ENCODE measurements at places on chromosomes 12 and 14.
A peak's percentile ranks its signal among the peaks of the same experiment; 100 is the strongest.

DNA sequence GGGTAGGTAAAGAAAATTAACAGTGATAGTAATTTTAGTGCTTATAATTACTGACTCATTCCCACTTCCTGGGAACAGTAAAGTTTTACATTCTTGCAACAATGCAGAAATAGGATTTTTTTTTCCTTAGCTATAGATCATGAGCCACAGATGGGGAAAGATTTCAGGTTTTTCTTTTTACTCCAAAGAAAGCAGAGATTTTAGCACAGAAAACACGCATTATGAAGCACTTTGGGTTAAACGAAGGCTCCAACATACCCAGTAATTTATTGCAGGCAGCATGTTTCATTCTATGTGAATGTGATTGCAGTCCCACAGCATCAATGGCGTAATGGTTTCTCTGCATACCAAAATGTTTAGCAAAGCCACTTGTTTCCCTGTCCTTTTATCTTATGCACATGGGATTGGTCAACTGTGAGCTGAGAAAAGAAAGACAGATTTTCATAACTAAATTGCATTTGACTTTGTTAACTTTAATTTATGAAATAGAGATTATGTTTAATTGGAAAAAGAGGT lies 124.6 kb upstream of the E2F7 start:
- DNase-seq = no peak
- no peaks in the 10 kb centered on the region for H3K4me1 ChIP-seq
- H3K27ac ChIP-seq = no peak overlapping the region

- no peaks in the 10 kb centered on the region for H3K27me3 ChIP-seq
- no peak overlapping the region for H3K27ac ChIP-seq
- DNase-seq = no peak
- H3K4me1 ChIP-seq = no peaks in the 10 kb centered on the region
- H3K4me3 ChIP-seq = no peak overlapping the region
- no peaks in the 10 kb centered on the region for H3K36me3 ChIP-seq
Observed at GRCh38 chr14:104034976-104035699, 50.4 kb upstream of the ASPG start.

DNA sequence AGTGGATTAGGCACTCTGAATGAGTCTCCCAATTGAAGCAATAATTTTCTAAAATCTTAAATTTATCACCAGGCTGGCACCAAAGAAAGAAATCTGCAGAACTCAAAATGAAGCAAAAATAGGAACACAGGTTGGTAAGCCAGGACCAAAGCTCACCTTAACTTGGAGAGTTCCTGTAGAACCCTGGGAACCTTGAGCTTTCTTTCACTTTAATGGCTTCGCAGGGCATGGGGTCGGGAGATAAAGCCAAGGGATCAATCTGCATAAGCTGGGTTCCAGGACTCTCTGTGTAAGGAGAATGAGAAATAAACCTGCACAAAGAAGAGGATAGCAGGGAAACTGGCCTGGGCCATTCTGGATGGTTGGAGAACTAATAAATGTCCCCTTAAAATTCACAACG lies 8.3 kb upstream of the VDR start:
- H3K27me3 ChIP-seq = no peaks in the 10 kb centered on the region
- H3K36me3 ChIP-seq = no peaks in the 10 kb centered on the region
- no peak for DNase-seq

GRCh38 chr14:100734031-100734990 lies 7.6 kb downstream of the DLK1 start:
- peak; percentile 56 for DNase-seq
- no peak overlapping the region for H3K4me3 ChIP-seq
- H3K27ac ChIP-seq = no peak overlapping the region
- H3K4me1 ChIP-seq = no peaks in the 10 kb centered on the region
- no peaks in the 10 kb centered on the region for H3K36me3 ChIP-seq

DNA sequence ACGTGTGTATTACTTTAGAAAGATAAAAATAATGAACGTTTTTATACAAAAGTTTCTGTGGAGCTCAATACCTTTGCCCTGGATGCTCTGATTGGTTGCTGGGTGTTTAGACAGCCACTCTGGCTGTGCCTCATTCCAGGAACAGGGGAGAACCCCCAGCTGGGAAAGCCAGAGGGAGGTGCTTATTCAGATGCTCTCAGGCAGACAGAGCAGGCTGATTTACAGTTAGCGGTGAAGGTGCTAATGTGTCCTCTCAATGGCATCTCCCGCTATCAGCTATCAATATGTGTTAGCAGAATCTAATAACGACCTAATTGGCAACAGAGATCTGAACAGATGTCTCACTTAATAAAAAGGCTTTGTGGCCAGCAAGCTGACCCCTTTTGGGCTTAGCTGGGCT lies 402.3 kb downstream of the NUAK1 start:
- no peak overlapping the region for H3K4me3 ChIP-seq
- H3K27me3 ChIP-seq = no peaks in the 10 kb centered on the region
- DNase-seq = no peak
- no peak overlapping the region for H3K27ac ChIP-seq

GRCh38 chr14:34460295-34460694 lies 1.7 kb downstream of the SPTSSA start:
- peaks cover 24% of the 10 kb centered on the region for H3K4me1 ChIP-seq
- H3K27me3 ChIP-seq = no peaks in the 10 kb centered on the region
- peaks cover 14% of the 10 kb centered on the region for H3K36me3 ChIP-seq
- H3K4me3 ChIP-seq = no peak overlapping the region
- H3K27ac ChIP-seq = no peak overlapping the region
- DNase-seq = no peak

- H3K27ac ChIP-seq = no peak overlapping the region
- H3K4me1 ChIP-seq = no peaks in the 10 kb centered on the region
- DNase-seq = no peak
- H3K27me3 ChIP-seq = no peaks in the 10 kb centered on the region
Observed at GRCh38 chr12:101414533-101415119, 7.1 kb upstream of the ARL1 start.

DNA sequence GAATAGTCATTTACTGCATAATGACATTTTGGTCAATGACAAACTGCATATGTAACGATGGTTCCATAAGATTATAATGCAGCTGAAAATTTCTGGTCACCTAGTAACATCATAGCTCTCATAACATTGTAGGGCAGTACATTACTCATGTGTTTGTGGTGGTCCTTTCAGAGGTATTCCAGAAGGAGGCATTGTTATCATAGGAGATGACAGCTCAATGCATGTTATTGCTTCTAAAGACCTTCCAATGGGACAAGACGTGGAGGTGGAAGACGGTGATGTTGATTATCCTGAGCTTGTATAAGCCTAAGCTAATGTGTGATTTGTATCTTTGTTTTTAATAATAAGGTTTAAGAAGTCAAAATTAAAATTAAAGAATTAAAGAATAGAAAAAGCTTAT lies 43.8 kb upstream of the TSPAN11 start:
- H3K27me3 ChIP-seq = no peaks in the 10 kb centered on the region
- H3K36me3 ChIP-seq = no peaks in the 10 kb centered on the region
- no peaks in the 10 kb centered on the region for H3K4me1 ChIP-seq
- no peak overlapping the region for H3K27ac ChIP-seq
- H3K4me3 ChIP-seq = no peak overlapping the region
- no peak for DNase-seq

GRCh38 chr12:100795174-100795799 lies 711 bp downstream of the ANO4 start:
- no peak for DNase-seq
- H3K4me3 ChIP-seq = no peak overlapping the region
- H3K27me3 ChIP-seq = no peaks in the 10 kb centered on the region
- no peaks in the 10 kb centered on the region for H3K36me3 ChIP-seq
- no peak overlapping the region for H3K27ac ChIP-seq

GRCh38 chr14:33655421-33655820 lies 295.5 kb downstream of the EGLN3 start:
- H3K4me1 ChIP-seq = no peaks in the 10 kb centered on the region
- no peak overlapping the region for H3K4me3 ChIP-seq

GRCh38 chr14:60736494-60736893 lies 1.9 kb downstream of the MNAT1 start:
- DNase-seq = no peak
- no peaks in the 10 kb centered on the region for H3K4me1 ChIP-seq
- peak overlapping the region; percentile 63 for H3K4me3 ChIP-seq
- H3K27ac ChIP-seq = no peak overlapping the region
- H3K27me3 ChIP-seq = no peaks in the 10 kb centered on the region

DNA sequence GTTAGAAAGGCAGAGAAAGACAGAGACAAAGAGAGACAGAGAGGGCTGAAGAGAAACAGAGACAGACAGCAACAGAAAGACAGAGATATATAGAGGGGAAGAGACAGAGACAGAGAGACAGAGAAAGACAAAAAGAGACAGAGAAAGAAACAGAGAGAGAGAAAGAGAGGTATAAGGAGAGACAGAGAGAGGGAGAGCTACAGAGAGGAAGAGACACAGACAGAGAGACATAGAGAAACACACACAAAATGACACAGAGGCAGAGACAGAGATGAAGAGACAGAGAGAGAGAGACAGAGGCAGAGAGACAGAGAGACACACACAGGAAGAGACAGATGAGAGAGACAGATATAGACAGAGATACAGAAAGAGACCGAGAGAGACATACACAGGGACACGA lies 168.6 kb downstream of the TMEM121 start:
- no peak for DNase-seq
- H3K36me3 ChIP-seq = no peaks in the 10 kb centered on the region
- no peak overlapping the region for H3K4me3 ChIP-seq
- H3K4me1 ChIP-seq = no peaks in the 10 kb centered on the region

GRCh38 chr14:91058042-91058581 lies 2.3 kb downstream of the RPS6KA5 start:
- no peak for DNase-seq
- H3K27me3 ChIP-seq = no peaks in the 10 kb centered on the region
- H3K36me3 ChIP-seq = no peaks in the 10 kb centered on the region
- peaks cover 13% of the 10 kb centered on the region for H3K4me1 ChIP-seq
- no peak overlapping the region for H3K27ac ChIP-seq
- no peak overlapping the region for H3K4me3 ChIP-seq

- DNase-seq = no peak
- no peaks in the 10 kb centered on the region for H3K4me1 ChIP-seq
- H3K27ac ChIP-seq = no peak overlapping the region
- H3K27me3 ChIP-seq = no peaks in the 10 kb centered on the region
Observed at GRCh38 chr14:54478636-54479215, 10.1 kb downstream of the GMFB start.

DNA sequence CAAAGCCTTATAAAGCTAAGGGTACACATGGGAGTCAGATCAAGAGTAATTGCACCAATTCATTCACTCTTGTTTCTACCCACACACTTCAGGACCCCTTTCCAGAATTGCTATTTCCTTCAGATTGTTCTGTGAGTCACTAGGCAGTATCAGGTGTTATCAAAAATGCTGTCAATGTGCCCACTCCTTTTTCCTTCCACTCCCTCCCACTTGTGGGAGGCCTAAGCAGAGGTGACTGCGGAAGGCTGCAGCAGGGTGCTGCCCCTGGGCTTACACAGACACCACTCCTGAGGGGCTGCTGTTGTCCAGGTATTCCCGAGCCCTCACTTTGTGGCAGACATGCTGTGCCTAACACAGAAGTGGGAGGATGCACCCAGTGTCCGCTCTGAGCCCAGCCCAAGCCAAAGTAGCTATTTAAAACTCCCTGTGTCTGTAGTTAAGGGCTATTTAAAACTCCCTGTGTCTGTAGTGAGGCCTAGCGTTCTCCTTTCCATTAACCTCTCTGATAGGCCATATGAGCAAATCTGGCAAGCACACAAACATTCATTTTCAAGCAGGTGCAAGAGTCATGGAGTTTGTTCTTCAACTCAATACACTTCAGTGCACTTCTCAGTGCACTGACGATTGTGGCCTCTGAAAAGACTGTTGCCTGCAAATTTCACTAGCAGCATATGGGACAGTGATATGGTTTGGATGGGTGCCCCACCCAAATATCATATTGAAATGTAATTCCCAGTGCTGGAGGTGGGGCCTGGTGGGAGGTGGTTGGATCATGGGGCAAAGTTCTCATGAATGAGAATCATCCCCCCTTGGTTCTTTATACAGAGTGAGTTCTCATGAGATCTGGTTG lies 117.8 kb downstream of the PHLDA1 start:
- H3K27me3 ChIP-seq = no peaks in the 10 kb centered on the region
- no peak for DNase-seq
- H3K4me3 ChIP-seq = no peak overlapping the region
- H3K4me1 ChIP-seq = no peaks in the 10 kb centered on the region
- H3K27ac ChIP-seq = no peak overlapping the region

DNA sequence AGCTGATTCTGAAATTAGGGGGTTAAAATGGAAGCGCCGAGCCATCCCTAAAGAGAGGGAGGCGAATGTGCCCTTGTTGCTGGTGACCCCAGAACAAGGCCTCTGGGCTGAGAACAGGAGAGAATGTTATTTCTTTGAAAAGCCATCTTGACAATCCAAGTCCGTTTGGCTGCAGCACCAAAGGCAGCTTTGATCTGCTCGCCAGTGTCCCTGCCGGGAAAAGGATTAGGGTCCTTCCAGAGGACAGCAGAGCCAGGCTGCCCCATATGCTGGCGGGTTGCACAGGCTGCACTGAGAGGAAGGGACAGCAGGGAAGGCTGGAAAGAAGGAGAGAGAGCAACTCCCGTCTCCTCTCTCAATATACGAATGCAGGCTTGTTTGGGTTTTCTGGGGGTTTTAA lies 141.7 kb downstream of the TMEM132C start:
- H3K4me3 ChIP-seq = no peak overlapping the region
- no peak for DNase-seq
- H3K27ac ChIP-seq = no peak overlapping the region

DNA sequence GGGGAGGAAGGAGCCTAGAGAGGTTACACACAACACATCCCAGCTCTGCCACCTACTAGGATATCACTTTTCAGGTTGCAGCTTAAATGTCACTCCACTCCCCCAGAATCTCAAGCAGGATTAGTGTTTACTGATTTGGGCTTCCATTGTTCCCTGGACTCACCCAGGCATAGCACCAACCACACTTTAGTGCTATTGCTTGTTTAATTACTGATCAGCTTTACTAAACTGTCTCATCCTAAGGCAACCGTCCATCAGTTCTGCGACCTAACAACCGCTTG lies 6.1 kb upstream of the KRT18 start:
- no peak overlapping the region for H3K27ac ChIP-seq
- no peak overlapping the region for H3K4me3 ChIP-seq
- H3K36me3 ChIP-seq = no peaks in the 10 kb centered on the region
- no peaks in the 10 kb centered on the region for H3K27me3 ChIP-seq
- H3K4me1 ChIP-seq = no peaks in the 10 kb centered on the region
- DNase-seq = no peak

- H3K4me1 ChIP-seq = no peaks in the 10 kb centered on the region
- H3K27ac ChIP-seq = no peak overlapping the region
- H3K27me3 ChIP-seq = no peaks in the 10 kb centered on the region
- H3K4me3 ChIP-seq = no peak overlapping the region
- H3K36me3 ChIP-seq = peaks cover 17% of the 10 kb centered on the region
- DNase-seq = no peak
Observed at GRCh38 chr14:95208598-95208997, 51.3 kb upstream of the DICER1 start.
